Tracheal epithelial cell (primary cell): ENCODE measurements at places on chromosomes 4 and X. TPM values are rescaled to one million over a fixed set of nuclear protein-coding genes. Genes with fewer than 3 reads are reported as not detected.

The TNIP3 gene
- 0.48 TPM in 1 of 2 replicates, not detected in the other for total RNA-seq

The SLC25A43 gene
- 27.7 and 29.4 TPM in 2 replicates for total RNA-seq

The PCYT1B gene
- 0.24 and 0.43 TPM in 2 replicates for total RNA-seq

The PPA2 gene
- total RNA-seq = 115 and 148 TPM in 2 replicates

The MTNR1A gene
- total RNA-seq = not detected in 2 replicates

The CFAP99 gene
- not detected in 2 replicates for total RNA-seq

The BBS12 gene
- total RNA-seq = 3.1 and 4.0 TPM in 2 replicates

The CSAG1 gene
- not detected in 2 replicates for total RNA-seq

The PRR32 gene
- total RNA-seq = not detected in 2 replicates

The DCAF8L2 gene
- total RNA-seq = not detected in 2 replicates

The SSX4 gene
- total RNA-seq = not detected in 2 replicates

The PDGFRA gene
- total RNA-seq = 0.24 TPM in 1 of 2 replicates, not detected in the other

The HSFX3 gene
- total RNA-seq = not detected in 2 replicates

The SHROOM4 gene
- 0.43 and 1.4 TPM in 2 replicates for total RNA-seq

The ZNF711 gene
- total RNA-seq = 2.3 and 3.9 TPM in 2 replicates

The KIAA1210 gene
- total RNA-seq = not detected in 2 replicates

The ETNPPL gene
- total RNA-seq = not detected in 2 replicates

The PCDH7 gene
- total RNA-seq = 15.6 and 19.3 TPM in 2 replicates

The UGT2B10 gene
- not detected in 2 replicates for total RNA-seq
